ENCODE measurements at places on chromosomes 3 and 15. TPM values are rescaled to one million over a fixed set of nuclear protein-coding genes. Genes with fewer than 3 reads are reported as not detected.

GRCh38 chr3:44058868-44059203 lies 182.8 kb upstream of the TOPAZ1 start:
- DNase-seq: no peak

DNA sequence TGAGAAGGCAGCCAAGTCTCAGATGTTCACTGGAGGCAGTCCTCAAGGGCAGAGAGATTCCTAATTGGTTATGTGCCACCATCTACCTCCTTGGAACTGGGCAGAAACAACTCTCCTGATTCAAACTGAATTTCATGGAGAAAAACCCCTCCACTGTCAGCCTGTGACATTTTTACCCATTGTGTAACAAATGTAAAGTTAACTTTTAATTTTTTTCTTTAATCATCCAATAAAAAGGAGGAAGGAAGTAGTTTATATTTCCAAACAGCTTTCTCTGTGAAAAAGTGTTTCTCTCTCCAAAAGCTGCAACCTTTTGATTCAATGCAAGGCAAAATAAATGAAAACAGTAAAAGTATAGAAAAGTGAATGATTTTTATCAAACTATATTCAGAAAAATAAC lies 510 bp upstream of the COLQ start:
- DNase-seq: no peak

The CAV3 gene
- 1.6 TPM for polyA plus RNA-seq

- DNase-seq: no peak
Observed at GRCh38 chr3:178318941-178319816, 217.1 kb upstream of the KCNMB2 start.

The TF gene
- 6.4 TPM for polyA plus RNA-seq

The GOLGA8R gene
- 12.0 TPM for polyA plus RNA-seq

DNA sequence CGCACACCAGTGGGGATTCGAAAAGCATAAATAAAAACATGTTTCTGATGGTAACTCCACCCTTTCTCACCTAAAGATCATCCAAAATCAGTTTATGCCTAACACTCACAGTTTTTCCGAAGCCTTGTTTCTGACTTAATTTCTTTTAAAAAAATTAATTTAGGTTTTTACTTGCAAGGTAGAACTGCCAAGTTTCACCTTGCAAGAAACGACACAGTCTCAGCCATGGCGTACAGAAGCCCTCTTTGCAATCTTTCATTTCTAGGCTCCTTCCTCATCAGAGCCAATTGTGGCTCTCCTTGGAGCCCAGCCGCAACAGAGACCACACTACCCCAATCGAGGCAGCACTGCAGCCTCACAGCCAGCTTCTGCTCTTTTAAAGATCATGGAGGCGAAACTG lies 31.0 kb upstream of the FEZF2 start:
- DNase-seq: no peak

The GOLGA6C gene
- polyA plus RNA-seq: not detected

The AHSG gene
- 0.15 TPM for polyA plus RNA-seq

- DNase-seq: no peak
Observed at GRCh38 chr3:149489060-149489690, 14.7 kb downstream of the TM4SF4 start.

DNA sequence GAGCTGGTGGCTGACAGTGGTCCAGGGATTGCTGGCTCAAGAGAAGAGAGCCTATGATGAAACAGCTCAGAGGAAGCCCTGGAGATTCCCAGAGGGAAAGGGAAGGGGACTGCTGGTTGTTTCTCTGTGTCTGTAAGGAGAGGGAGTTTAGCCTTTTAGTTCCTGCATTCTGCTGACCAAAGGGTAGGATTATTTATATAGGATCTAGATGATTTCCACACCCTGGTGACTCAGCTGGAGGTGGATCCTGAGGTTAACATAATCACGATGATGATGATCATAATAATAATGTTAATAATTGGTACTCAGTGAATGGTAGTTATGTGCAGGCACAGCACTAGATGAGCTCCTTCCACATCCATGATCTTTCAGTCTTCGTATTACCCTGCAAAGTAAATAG lies 144.9 kb downstream of the EPHB1 start:
- no peak for DNase-seq

The CCDC39 gene
- polyA plus RNA-seq: 5.9 TPM

GRCh38 chr3:62604751-62605351 lies 231.5 kb upstream of the FEZF2 start:
- no peak for DNase-seq

DNA sequence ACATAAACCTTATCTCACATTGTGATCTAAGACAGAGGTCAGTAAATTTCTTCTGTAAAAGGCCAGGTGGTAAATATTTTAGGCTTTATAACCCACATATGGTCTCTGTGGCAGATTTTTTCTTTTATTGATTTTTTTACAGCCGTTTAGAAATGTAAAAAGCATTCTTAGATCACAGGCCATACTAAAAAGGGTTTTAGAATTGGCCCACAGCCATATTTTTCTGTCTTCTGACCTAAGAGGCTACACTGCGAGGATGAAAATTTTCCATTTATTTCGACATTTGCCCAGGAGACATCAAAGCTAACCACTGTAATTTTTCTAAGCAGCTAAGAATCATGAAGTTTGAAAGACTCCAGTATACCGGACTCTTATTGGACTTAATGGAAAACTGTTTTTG lies 377.2 kb upstream of the SGO1 start:
- no peak for DNase-seq

DNA sequence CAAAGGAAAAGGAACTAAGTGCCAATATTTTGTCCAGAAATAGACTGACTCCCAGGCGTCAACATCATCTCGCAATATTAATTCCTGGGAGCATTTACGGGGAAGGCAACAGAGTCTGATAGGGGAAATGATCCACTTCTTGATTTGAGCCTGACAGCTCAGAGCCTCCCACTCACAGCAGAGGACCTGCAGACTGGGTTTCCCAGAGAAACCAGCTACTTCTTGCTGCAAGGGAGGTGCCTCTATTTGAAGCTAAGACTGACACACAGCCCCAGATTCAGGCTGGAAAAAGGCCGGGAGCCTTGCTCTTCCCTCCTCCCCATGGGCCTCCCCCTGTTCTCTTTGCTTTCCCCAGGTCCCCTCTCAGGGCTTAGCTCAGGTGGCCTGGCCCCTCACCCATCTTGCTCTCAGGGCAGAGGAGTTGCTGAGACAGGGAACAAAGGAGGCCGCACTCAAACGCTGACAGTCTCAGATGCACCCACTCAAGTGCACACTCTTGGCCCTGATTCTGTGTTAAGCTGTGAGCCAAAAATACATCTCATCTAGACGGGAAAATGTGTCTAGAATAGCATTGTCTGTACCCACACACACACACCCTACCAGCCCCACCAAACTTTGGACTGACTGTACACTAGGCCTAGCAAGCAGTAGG lies 49.8 kb upstream of the DCLK3 start:
- no peak for DNase-seq

The ZBTB47 gene
- 17.3 TPM for polyA plus RNA-seq

The TGM4 gene
- polyA plus RNA-seq: 0.03 TPM

DNA sequence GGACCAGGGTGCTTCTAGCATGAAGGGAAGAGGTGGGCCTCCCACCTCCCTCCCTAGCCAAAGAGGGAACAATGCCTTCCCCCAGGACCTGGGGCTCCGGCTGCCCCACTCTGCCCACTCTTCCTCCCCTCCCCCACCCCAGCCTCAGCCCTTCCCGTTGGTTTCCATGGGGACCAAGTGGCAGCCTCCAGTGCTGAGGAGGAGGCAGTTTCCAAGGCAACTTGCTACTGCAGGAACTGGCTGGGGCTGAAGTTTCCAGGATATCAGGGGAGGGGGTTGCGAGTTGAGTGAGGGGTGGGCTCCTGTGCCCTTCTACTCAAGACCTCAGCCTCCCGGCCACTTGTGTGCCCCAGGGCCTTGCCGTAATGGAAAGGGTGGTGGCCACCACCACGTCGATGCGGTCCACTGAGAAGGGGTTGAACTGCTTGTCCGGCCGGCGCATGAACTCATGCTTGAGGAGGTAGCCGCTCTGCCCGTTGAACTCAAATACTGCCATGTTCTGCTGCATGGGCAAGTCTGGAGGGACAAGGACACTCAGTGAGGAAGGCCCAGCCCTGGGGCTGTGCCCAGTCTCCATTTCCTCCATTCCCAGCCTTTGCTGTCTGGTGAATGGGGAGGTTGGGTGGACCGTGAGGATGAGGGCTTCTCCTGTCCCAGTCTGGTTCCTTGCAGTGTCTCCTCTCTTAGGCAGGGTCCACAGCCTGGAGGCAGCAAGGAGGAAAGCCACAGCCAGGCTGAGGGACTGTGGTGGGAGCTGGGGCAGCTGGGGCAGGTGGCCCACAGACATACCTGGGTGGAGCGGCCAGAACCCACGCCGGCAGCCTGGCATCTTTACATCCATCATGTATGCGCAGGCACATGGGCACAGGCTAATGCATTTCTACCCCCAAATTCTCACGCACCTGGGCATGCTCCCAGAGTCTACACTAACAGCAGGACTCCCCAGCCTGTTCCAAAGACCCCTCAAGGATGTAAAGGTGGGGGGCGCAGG lies 11.3 kb upstream of the ANKRD63 start:
- no peak for DNase-seq

The WDR49 gene
- 4.0 TPM for polyA plus RNA-seq

- no peak for DNase-seq
Observed at GRCh38 chr3:193865896-193866480, 270.0 kb upstream of the HES1 start.

DNA sequence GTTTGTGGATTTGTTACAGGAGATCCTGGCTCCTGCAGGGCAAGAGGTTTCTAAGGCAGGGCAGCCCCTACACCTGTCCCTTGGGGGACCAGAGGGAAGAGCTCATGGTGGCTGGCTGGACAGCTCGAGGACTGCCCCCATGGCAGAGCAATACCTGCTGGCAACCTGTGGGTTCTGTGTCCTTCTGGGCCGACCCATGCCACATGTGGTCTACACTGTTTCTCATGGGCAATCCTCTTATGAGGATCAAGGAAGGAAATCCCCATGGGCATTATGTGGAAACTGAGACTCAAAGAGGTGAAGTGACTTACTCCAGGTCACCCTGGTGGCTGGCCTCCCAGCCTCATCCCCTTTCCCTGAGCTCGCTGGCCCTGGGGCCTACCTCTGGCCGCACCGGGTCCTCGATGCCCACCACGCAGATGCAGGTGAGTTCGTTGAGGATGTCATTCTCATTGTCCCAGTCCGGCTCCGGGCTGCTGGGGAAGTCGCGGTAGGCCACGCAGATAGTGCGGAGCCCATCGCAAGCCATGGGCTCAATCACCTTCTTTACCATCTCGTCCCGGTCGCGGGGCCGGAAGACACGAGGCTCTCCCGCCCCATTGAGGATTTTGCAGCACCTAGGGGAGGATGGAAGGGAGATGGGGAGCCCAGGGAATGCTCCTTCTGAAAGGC lies 37.5 kb upstream of the SEC13 start:
- DNase-seq: no peak

- no peak for DNase-seq
Observed at GRCh38 chr15:71707230-71708050, 102.9 kb upstream of the NR2E3 start.

All from right lung (tissue), 10 donors.